D341Med (cell line): ENCODE measurements at places on chromosomes 1 and 21.
A peak's percentile ranks its signal among the peaks of the same experiment; 100 is the strongest.

GRCh38 chr1:7253118-7253480 is 467.8 kb downstream of the CAMTA1 start:
- DNase-seq: no peak

GRCh38 chr1:207744000-207744534 is 7.8 kb upstream of the CD46 start:
- DNase-seq: no peak

DNA sequence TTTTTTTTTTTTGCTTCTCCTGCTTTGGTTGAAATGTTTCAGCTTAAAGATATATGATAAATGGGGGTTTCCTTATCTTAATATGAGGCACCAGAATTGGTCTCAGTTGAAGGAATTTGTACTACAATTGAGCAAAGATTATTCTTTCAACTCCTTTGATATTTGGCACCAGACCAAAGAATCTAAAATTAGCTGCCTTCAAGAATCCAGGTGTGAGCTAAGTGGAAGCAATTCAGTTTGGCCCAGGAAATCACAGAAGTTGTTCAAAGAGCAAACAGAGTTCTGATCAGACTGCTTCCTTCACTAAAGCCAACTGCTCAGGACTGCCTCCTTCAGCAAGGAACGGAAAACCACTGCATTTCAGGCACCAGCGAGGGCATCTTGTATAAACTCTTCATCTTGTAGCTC is 68.3 kb upstream of the BCAR3 start:
- no peak for DNase-seq

DNA sequence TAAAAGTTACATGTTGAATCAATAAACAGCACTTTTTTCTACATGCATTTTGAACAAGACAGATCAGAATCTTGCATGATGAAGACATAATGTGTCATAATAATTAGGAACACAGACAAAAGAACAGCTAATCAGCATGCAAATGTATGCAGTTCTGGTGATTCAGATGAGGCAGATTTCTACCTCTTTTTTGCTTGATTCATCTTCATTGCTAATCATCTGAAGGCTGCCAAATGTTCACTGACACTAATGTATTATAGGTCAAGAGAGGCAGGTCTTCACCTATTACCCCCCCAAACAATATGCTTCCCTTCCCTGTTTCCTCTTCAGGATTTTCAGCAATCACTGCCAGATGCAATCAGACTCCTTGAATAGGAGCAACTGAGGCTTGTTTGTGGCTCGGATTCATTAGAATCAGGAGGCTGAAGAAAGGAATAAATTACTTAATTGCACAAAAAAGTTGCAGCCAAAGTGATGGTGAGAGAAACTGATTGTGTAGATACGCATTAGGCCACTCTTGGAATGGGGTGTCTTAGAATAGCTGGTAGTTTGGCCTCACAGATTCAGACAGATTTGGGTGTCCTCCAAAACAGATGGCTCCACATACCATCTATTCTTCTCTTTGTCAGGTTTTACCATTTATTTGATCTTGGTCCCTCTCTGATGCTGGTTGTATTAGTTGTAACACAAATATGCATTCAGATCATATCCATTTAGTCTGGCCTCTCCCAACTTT is 275.4 kb downstream of the RPS6KC1 start:
- no peak for DNase-seq

- DNase-seq: no peak
These were observed 80.6 kb upstream of the IPO9 start for GRCh38 chr1:201748335-201748734.

DNA sequence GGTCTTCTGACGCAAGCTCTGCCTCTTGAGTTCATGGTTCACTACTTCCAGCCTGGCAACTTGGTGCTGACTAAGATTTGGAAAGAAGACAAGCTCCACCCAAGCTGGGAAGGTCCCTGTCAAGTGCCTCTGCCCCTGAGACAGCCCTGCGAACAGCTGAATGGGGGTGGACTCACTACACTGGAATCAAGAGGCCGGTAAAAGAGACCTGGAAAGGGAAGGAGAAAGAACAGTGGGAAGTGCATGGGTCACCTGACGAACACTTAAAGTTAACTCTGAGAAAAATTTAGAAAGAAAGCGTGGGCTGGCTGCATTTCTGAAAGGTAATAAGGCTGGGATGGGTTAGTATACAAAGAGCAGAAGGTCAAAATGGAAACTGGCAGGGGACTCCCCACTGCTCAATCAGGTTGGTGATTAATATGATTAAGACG is 26.1 kb upstream of the ZNF496 start:
- DNase-seq: no peak

GRCh38 chr1:159580340-159580739 is 7.3 kb upstream of the APCS start:
- no peak for DNase-seq

- DNase-seq: no peak
These were observed 48.2 kb downstream of the DDX20 start for GRCh38 chr1:111803951-111804350.

DNA sequence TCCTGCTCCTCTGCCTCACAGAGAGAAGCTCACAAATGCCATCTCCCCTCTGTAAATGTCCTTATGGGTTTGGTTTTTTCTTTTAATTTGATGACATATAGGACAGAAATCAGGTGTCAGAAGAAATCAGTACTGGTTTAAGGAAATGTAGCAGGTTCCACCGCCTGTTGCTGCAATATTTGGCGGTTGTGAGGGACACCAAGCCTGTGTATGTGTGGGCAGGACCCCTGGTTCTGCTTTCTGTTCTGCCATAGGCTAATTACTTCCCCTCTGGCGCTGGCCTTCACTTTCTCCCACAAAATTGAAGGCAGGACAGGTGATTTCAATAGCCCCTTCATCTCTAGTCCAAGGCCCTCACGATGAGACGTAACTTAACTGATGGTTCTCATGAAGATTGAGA is 69.2 kb downstream of the PRDM2 start:
- no peak for DNase-seq

DNA sequence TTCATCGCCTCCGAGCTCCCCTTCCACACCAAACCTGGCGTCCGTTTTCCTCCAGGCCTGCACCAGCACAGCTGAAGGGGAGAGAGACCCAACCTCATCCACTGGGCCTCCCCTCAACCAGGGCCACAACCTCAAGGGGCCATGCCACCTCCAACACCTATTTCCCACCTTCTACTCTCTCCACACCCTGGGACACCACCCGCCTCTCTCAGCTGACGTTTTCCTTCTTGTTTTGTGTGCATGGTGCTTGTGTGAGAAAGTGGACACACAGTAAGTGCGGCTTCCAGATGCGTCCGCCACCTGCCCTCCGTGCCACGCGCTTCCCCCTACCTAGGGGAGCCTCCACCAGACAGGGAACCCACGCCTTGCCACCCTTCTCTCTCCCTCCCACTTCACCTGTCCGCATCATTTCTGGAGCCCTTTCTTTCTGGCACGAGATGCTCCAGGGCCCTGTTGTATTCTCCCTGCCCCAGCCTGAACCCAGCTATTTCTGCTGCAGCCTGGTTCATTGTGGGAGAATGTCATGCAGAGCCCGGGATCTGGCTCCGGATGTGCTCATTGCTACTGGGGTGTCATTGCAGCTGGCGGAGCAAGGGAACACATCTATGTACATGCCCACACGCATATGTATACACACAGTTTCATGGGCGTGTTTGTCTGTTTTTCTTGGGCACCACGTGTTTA is 1.3 kb upstream of the GNB1 start:
- DNase-seq: no peak

GRCh38 chr1:156104065-156104810 is 10.3 kb upstream of the LMNA start:
- DNase-seq: peak; percentile 76

DNA sequence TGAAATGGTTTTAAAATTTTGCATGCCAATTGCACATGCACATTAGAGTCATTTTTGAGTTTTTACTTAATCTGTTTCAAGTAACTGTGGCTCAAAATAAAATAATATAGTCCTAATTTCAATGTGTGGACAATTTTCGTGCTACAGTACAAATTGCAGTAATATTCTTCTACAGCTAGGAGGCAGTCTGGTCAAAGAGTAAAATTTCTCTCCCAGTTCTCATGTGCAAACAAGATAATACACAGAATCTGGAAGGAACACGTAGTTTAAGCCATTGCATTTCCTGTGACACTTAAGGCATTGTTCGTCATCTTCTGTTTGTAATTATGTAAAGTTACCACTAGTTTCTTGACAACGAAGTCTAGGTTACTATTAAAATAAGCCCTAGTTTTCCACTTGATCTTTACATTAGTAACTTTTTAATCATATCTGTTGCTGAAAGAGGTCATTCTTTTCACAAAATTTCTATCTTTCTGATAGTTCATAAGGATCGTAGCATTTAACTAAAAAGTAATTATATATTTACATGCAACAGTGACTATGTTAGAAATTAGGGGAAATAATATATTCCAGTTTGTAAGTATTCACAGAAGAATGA is 28.9 kb downstream of the ODR4 start:
- DNase-seq: peak; percentile 53

DNA sequence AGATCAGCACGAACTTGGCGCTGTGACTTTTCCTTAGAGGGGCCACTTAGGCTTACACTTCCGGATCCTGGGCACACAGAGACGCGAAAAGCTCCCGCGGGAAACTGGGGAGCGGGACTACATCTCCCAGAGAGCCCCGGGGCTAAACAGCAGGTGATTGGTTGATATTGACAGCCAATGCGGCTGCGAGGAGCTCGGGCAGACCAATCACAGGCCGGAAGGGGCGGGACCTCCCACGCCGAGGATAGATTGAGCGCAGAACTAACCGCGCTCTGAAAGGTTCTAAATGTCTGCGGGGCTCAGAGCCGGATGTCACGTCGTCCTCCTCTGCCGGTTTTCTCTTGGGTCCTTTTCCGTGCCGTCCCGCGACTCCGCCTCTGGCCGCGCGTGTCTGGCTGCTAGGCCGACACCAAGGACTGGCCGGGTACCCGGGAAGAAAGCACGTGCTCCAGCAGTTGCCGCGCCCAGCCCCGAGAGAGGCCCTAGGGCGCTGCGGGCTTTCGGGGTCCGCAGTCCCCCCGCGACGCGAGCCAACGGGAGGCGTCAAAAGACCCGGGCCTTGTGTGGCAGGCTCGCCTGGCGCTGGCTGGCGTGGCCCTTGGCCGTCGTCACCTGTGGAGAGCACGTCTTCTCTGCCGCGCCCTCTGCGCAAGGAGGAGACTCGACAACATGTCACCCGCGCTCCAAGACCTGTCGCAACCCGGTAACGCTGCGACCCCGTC is at the start of gene MTR:
MTR (plus strand) TSS at position 258 of the 722 bp plus-strand sequence; CDS start at position 670, 412 bp downstream.
- DNase-seq: peak; percentile 99

DNA sequence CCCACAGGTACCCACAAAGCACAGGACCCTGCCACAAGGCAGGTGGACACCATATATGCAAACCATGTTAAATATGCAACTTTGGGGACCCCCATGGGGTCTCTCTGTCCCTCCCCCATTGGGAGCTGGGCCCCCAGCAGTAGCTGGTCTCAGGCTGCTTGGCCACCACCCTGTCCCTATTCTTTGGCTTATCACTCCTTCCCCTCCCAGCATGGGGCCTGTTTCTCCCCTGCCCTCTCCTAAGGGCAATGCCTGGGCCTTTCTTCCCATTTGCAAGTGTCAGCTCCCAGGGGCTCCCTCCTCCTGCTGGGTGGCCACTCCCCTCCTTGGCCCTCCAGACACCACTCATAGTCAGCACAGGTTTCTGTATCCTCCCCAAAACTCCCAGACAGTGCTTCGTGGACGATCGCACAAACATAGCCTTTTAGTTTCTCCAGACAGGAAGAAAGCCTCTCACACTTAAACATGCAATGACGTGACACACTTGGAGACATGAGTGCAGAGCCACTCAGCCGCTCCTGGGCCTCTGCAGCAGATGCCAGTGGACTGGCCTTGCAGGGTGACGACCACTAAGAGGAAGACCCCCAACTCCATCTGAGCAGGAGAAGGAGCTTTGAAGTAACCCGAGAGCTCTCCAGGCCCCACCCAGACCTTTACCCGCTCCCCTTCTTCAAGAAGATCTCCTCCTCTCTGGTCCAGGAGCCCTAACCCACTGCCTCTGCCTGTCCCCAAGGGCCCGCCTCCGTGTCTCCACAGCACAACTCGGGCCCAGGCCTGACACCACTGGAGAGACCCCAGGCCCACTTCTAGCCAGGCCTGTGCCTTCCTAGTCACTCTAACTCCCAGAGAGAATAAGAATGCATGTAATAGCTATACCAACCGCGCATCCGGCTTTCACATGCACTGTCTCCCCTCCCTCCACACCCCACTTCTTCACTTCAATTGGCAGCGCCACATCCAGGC is 22.9 kb downstream of the CITED4 start:
- DNase-seq: no peak

DNA sequence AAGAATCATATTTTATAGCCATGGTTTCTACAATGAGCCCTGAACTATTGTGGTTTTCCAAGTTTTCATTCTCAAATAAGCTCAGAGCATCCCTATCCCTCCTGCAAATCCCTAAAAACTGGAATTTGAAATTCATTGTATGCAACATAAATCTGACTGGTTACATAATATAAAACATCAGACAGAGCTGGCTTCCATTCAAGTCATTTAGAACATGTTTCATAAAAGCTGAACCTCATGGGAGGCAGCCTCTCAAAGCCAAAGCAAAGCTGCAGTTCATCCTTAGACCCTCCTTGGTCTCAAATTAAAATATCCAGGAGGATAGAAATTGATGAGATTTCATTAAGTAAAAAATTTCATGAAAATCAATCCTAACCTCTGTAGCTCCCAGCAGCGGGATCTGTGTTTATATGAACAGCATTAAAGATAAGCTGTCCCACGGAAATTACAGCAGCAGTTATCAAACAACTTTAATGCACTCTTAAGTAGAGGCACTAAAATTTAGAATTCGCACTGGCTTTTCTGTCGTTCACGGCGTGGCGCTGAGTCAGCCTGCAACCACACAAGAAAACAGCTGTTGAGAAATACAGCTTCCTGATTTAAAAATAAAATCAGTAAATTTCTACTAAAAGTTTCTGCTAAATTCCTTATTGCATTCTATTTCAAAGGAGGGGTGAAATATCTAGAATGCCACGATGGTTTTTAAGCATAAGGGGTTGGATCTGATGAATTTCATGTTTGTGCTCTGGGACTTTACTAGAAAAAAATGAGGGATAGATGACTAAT is 99.9 kb upstream of the TIAM1 start:
- DNase-seq: no peak

GRCh38 chr21:27329255-27329851 is 362.5 kb upstream of the ADAMTS5 start:
- no peak for DNase-seq

DNA sequence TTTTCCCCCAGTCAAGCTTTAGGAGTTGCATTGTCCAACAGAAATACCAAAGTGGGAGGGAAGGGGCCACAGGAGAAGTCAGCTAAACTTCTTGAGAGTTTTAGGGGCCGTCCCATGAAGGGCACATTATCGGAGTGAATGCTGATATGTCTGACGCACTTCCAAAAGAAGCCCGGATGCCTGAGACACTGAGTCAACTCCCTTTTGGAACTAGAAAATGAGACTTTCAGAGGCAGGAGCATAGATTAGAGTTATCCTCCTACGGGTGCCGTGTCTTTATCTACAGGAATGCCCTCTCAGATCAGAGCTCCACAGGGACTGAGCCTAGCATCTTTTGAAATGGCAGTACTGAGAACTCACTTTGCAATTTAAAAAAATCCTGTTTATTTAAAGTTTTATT is 13.1 kb downstream of the ACTN2 start:
- DNase-seq: no peak

GRCh38 chr1:15453734-15454133 is 2.8 kb upstream of the CELA2A start:
- no peak for DNase-seq

GRCh38 chr21:42381347-42381984 is 14.4 kb downstream of the TMPRSS3 start:
- DNase-seq: peak; percentile 79

- no peak for DNase-seq
These were observed at the start of gene CLCA4 for GRCh38 chr1:86546787-86547221. TSS of gene CLCA4 (plus strand) at chr1:86547078. CDS start at chr1:86547120, 42 bp downstream.

- DNase-seq: no peak
These were observed 16.7 kb upstream of the NADK start for GRCh38 chr1:1794999-1795398.
